ENCODE measurements at places on chromosomes 7 and 10.

- no peak for DNase-seq
Observed at GRCh38 chr10:72642318-72642717, 16.4 kb upstream of the MICU1 start.

- DNase-seq: no peak
Observed at GRCh38 chr10:119401671-119402395, 140.7 kb downstream of the RGS10 start.

- DNase-seq: peak; percentile 78
Observed at GRCh38 chr10:110226926-110227641, 19.7 kb downstream of the MXI1 start.

- no peak for DNase-seq
Observed at GRCh38 chr7:11914645-11915044, 82.6 kb upstream of the THSD7A start.

DNA sequence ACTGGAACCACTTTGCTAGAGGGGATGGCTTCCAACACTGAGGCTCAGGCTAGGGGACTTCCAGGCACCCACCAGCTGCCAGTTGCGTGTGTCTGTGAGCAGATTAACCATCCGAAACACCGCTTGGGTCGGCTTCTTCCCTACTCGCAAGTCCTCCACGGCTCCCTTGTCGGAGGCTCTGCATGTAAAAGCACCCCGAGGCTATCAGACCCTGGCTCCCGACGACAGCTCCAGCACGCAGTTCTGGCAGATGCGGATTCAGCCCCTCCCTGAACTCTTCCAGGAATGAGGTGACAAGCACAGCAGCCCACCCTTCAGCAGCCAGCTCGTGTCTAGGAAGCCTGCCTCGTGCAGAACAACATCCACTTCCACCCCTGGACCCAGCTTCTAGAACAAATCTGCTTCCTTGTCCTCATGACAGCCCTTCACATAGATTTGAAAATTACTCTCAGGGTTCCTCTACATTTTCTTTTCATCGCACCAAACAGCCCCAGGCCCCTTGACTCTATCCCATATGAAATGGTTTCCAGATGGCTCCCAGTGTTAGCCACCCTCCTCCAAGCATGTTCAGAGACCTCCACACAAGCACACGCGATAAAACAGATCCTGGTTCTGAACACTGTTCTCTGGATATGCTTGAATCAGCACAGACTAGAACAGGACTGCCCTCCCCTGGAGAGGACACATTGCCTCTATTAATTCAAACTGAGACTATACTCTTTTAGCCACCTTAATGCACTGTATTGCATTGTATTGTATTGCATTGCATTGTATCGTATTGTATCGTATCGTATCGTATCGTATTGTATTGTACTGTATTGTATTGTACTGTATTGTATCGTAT lies 44.6 kb downstream of the SLIT1 start:
- DNase-seq: no peak

GRCh38 chr10:70892631-70893030 lies 4.3 kb upstream of the PCBD1 start:
- no peak for DNase-seq

- peak; percentile 46 for DNase-seq
Observed at GRCh38 chr10:101780818-101781654, 2.2 kb downstream of the NPM3 start.

DNA sequence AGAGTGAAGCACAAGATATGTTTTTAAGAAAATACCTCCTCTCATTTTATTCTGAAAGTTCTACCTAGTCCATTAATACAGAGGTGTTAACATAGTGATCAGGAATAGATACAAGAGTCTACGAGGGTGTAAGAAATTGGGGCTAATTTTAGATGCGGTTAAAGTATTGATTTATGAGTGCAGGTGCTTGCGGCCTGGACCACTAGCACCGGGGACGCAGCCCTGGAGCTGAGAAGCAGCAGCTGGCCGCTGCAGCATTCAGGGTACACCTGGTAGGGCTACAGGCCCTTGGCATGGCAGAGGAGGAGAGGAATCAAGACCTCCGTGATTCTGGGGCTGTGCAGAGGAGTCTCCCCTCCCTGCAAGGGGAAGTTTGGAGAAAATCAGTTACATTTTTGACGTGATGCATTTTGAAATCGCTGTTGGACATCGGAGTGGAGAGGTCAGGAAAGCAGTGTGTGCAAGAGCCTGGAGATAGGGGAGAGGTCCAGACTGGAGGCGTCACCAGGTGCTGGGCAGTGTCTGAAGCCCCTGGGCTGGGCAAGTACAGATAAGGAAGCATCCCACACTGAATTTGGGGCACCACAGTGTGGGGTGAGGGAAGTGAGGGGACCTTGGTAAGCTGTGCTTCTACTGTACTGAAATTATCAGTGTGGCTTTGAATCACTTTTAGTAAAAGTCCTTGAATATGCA lies 112.3 kb downstream of the VWC2 start:
- DNase-seq: no peak

GRCh38 chr10:45075826-45076380 lies 75.2 kb downstream of the ZNF22 start:
- no peak for DNase-seq

DNA sequence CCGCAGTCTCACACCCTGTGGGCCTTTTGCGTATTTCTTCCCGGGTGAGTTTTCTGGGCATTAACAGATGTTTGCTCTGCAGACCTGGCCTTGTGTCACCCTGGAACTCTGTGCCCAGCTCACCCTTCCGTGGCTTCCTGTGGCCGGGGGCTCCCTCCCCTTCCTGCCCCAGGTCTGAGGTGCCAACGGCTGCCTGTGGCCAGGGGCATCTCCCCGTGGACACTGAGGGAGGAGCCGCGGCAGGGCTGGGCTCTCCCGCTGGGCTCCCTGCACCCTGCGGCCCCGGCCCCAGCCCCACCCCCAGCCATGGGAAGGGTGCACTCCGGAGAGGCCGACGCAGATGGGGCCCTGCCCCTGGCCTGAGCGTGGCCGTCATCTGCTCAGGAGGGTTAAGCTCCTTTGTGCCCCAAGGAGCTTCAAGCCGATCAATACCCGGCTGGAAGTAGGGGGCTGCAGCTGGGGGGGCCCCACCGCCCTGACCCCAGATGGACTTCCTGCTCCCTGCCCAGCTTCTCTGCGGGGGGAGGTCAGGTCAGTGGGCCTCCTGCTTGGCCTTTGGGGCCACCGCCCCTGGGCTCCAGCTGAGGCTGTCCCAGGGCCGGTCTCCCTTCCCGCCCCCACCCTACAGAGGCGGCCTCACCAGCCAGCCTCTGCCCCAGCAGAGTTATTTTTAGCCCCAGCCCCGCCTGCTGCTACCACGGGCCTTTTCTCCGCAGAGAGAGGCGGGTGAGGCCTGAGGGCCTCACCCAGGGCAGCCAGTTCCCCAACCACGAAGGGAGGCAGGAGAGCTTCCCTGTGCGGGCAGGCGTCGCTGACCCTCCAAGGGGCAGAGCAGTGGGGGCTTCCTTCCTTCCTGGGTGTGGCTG lies 24.2 kb downstream of the PWWP2B start:
- no peak for DNase-seq

- DNase-seq: peak; percentile 27
Observed at GRCh38 chr10:1461016-1461415, 276.3 kb downstream of the ADARB2 start.

- DNase-seq: peak; percentile 26
Observed at GRCh38 chr10:59648711-59649201, 60.9 kb downstream of the SLC16A9 start.

- DNase-seq: no peak
Observed at GRCh38 chr10:91539930-91540329, 92.9 kb downstream of the PPP1R3C start.

- no peak for DNase-seq
Observed at GRCh38 chr7:3304131-3304530, 3.1 kb downstream of the SDK1 start.

DNA sequence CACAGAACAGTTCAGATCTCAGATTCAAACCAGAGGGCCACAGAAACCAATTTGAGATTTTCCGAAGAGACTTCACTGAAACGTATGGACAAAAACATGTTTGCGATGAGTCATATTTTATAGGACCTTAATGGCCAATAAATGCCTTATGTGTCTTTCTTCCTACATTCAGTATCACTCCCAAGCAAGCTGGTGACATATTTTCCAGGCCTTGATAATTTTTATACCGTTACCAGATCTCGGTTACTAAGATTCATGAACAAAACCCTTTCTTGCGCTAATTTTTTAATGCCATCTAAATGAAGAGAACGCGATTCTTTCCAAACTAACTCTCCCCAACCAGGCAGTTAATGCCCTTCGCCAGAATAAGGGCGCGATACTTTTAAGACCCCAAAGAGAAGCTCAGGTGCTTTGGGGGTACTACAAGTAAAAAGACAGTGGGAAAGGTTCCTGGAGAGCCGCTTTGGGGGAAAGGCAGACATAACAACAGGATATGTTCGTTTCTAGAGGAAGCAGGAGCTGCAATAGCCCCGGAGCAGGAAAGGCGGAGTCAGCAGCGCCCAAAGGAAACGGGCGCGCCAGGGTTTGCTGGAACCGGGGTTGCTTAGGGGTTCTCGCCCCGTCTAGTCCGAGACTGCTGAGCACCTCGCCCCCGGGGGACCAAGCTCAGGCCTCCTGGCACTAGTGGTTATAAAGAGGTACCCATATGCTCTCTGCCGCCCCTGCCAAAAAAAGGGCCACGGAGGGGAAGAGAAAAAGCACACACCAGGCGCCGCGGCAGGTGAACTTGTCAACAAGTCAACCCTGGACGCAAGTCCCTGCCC lies 884 bp downstream of the ICA1 start:
- DNase-seq: peak; percentile 77

- no peak for DNase-seq
Observed at GRCh38 chr10:101000915-101001658, 1.5 kb downstream of the LZTS2 start.

GRCh38 chr7:108190891-108191290 lies 60.7 kb upstream of the LAMB4 start:
- DNase-seq: no peak

DNA sequence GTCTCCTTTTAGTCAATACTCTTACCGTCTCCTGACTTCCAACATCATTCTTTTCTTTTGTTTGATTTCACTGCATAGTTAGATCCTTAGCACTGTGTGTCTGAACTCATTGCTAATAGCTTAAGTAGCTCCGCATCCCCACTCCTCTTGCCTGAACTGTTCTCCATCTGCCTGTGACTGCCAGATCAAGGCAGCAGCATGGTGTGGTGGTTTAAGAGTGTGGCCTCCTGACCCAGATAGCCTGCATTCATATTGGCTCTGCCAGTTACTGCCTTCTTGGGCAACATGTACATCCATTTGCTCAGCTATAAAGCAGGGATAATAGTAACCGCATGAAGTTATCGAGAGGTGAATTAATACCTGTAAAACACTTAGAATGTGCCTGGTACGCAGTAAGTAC lies 50.8 kb downstream of the SUFU start:
- no peak for DNase-seq

DNA sequence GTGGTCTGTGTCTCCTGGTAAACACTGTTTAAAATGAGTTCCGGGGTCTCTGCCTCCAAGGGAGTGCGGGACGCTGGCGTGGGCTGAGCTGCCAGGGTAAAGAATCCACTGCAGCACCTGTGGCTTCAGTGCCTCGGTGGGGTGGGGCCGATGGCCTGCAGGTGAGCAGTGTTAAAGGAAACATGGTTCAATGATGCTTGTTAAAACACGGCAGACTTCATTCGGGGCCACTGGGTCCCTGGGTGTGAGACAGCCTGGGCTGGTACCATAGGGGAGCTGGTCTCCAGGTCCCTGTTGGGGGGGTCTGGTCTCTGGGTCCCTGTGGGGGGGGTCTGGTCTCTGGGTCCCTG lies 24.9 kb upstream of the KNDC1 start:
- DNase-seq: no peak

DNA sequence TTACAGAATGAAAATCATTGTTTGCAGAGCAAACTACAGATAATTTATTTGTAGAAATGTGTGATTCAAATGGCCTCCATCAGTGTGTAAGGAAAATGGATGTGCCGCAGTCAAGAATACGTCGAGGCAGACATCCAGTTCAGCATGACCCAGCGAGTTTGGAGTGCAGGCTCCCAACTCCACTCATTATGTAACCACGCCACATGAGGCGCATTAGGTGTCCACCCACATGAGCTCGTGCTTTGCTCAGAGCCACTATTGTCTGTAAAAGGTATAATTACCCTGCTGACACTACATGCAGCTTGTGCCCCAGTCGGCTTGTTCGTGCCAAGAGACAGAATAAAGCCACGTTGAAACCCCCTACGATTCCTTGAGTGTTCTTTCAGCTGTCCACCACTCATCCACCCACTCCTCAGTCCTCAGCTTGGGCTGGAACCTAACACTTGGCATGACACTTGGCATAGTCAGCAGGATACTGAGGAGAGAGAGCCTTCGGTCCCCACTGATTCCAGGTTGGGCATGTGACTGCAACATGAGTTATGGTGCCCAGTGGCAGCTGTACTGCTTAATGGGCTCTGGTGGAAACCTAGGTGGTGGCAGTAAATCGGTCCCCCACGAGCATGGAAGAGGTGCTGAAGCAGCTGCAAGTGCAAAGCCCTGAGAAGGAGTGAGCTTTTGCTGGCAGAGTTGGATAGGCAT lies 102.7 kb downstream of the BICC1 start:
- no peak for DNase-seq

DNA sequence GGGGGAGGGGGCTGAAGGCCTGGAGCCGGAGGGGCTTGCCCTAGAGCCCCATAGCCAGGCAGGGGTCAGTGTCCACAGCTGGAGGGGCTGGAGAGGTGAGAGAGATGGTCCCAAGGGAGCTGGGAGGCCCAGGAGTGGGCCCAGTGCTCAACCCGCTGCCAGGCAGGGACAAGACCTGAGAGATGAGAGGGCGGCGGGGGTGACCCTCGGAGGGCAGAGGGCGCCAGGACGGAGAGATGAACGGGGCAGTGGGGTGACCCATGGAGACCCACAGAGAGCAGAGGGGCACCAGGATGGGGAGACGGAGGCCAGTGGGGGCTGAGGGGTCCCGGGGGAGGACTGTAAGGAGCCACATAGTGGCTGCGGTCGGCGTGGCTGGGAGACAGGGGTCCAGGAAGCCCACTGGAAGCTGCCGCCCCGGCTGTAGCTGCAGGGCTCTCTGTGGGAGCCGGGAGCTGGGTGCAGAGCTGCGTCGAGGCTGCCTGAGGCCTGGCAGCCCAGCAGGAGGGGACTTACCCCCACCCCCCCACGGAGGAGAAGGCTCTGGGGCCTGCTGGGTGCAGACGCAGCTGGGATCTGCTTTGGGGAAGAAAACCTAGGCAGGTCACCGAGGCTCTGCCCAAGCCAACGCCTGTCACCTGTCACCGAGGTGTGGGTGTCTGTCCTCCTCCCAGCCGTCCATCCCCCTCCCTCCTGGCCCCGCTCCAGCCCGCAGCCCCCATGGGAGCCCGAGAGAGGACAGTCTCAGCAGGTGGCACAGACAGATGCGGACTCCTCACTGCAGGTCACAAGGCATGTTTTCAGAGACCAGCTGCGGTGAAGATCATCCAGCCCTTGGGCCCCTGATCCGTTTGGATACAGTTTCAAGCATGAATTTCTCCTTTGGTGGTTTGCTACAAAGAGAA lies 25.1 kb downstream of the PWWP2B start:
- DNase-seq: peak; percentile 18

GRCh38 chr10:13810568-13810967 lies 223.8 kb downstream of the PRPF18 start:
- no peak for DNase-seq

DNA sequence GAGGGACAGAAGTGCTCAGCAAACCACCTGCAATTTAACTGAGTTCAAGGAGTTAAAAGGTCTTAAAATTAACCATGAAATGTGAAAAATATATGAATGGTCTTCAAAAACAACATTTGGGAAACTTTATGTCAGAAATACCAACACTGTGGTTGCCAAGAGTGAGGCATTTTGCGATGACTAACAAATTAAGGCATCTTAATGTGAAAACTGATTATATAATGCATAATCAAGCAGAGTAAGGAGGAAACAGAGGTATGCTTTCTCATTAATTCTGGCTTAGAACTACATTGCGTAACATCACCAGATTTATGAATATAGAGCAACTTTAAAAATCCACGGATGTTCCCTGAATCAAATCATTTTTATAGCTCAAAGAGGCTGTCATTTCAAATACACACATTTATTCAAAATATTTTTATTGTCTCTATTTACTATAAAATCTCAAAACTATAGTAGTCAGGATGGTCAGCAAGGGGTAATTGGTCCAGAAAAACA lies 335.5 kb downstream of the LRRTM3 start:
- no peak for DNase-seq

Data from NCI-H2081 (cell line).